ENCODE measurements at places on chromosomes 11 and 22. TPM values are rescaled to one million over a fixed set of nuclear protein-coding genes. Genes with fewer than 3 reads are reported as not detected.

The EMID1 gene
- 9.2 TPM for total RNA-seq

The OR2AG2 gene
- not detected for total RNA-seq

The KRTAP5-1 gene
- total RNA-seq: not detected

The OR5P2 gene
- not detected for total RNA-seq

The KBTBD3 gene
- total RNA-seq: 8.3 TPM

The ZNF215 gene
- 0.57 TPM for total RNA-seq

The TRIM49 gene
- not detected for total RNA-seq

The GDPD4 gene
- total RNA-seq: not detected

The SLC1A2 gene
- total RNA-seq: 0.10 TPM

The CD248 gene
- total RNA-seq: 4.9 TPM

The HTR3B gene
- not detected for total RNA-seq

The SYT12 gene
- 1.4 TPM for total RNA-seq

The LRRC56 gene
- total RNA-seq: 2.0 TPM

The CARD18 gene
- total RNA-seq: not detected

The WDR74 gene
- 41.0 TPM for total RNA-seq

The SLC17A6 gene
- total RNA-seq: not detected

The PIK3IP1 gene
- total RNA-seq: 22.3 TPM

The GAL3ST3 gene
- not detected for total RNA-seq

The FAM227A gene
- total RNA-seq: 1.8 TPM

The CSF2RB gene
- 1.9 TPM for total RNA-seq

The PLA2G3 gene
- total RNA-seq: not detected

The OR10A2 gene
- not detected for total RNA-seq

The FAM111B gene
- total RNA-seq: 0.18 TPM

The KCNA4 gene
- not detected for total RNA-seq

The SAA4 gene
- total RNA-seq: not detected

The MMP13 gene
- not detected for total RNA-seq

The DYNC2H1 gene
- total RNA-seq: 26.2 TPM

The CRYBA4 gene
- not detected for total RNA-seq

The TREH gene
- not detected for total RNA-seq

The B3GAT1 gene
- 0.18 TPM for total RNA-seq

The NRXN2 gene
- 7.0 TPM for total RNA-seq

The MAPK8IP1 gene
- total RNA-seq: 24.1 TPM

The TTC12 gene
- total RNA-seq: 23.2 TPM

The FOSL1 gene
- total RNA-seq: 9.4 TPM

The MYBPC3 gene
- total RNA-seq: 0.32 TPM

The A4GALT gene
- total RNA-seq: 19.6 TPM

The KRTAP5-2 gene
- not detected for total RNA-seq

The SYT13 gene
- 0.69 TPM for total RNA-seq

The CADM1 gene
- total RNA-seq: 25.4 TPM

The KCNE3 gene
- 17.0 TPM for total RNA-seq

The HBG2 gene
- 0.40 TPM for total RNA-seq

The MRGPRX3 gene
- not detected for total RNA-seq

The WBP2NL gene
- total RNA-seq: 3.2 TPM

The FAT3 gene
- 0.92 TPM for total RNA-seq

The RFPL1 gene
- total RNA-seq: not detected

The HBE1 gene
- total RNA-seq: 0.63 TPM

All from ovary (tissue), 10 donors.